ENCODE measurements at places on chromosomes 2 and 18. TPM values are rescaled to one million over a fixed set of nuclear protein-coding genes. Genes with fewer than 3 reads are reported as not detected.
A peak's percentile ranks its signal among the peaks of the same experiment; 100 is the strongest.

GRCh38 chr2:145190031-145190703 lies 670.2 kb upstream of the ZEB2 start:
- DNase-seq: no peak

- no peak for DNase-seq
These were observed 674 bp downstream of the NCAPH start for GRCh38 chr2:96336104-96336775.

DNA sequence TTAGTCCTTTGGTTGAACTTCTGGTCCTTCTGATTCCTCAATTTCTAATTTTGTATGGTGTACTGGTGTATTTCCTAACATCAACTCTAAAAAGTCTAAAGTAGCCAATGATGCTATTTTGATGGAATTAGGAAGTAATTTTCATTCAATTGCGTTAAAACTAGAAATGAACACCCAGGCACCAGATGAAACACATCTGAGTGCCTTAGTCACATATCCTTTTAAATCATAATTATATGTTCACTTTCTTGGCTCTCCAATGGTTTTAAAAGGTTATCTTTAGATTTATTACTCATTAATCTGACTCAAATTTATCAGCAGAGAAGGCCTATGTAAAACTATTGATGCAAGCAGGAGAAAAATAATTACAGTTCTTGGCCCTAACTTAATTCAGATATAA lies 119.7 kb downstream of the GAREM1 start:
- no peak for DNase-seq

DNA sequence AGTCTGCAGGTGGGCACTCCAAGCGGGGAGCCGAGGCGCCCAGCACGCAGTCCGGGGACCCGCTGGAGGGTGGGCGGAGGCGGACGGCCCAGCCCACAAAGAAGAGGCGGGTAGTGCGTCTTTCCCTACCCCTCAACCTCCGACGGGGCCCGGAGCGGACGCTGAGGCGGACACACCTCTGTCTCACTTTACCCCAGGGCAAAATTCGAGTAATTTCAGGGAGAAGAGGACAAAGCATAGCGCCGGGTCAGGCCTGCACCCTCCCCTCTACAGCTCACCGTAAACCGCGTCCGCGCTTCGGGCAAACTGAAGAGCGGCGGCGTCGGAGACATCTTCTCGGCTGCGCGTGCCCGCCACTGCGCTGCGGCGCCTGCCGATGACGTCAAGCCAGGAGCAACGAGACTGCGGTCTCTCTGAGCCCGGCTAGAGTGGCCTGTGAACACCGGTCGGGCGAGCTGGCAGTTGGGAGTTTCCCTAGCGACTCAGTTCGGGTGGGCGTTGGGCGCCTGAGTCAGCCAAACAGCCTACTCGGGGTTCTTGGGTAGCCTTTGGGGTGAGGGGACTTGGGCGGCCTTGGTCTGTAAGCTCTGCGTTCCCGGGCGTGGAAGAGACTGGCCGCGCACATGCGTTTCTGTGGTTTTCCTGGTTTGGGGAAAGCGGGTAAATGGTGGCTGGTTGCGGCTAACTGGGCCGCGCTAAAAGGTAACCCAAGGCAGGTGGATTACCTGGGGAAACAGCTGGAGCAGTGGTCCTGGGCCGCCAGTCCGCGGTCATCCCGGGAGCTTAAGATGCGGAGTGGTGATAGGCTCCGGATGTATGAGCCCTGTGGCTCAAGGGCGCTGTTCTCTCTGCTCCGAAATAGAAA lies at the start of gene THOC1:
Gene THOC1, minus strand, starts transcription at position 360 of the 865 bp plus-strand sequence. Its CDS starts 28 bp downstream, at position 332.
- peak; percentile 94 for DNase-seq

- DNase-seq: no peak
These were observed 65.1 kb downstream of the PTGR3 start for GRCh38 chr18:75143851-75144250.

DNA sequence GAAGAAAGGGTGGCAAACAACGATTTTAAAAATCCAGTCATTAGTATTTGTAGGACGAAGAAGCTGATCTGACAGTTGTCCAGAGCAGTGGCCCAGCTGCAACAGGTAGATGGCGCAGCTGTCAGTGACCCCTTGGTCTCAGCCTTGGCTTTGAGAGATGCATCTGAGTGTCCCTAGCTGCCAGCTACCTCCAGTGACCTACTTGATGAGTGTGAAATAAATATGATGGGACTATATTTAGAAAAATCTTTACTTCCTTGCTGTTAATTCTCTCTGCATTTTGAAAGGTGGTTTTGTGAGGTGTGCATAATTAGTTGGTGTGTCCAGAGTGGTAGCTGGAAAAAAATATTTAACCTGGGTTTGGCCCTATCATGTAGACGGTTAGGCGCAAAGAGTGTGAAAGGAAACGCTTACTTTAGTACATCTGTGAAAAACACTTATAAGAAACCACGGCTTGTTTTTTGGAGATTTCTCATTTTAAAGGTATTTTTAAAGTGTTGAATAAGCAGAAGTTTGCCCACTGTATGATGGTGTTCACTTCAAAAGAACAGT lies 963 bp downstream of the INPP1 start:
- no peak for DNase-seq

- no peak for DNase-seq
These were observed 61.1 kb downstream of the VWC2L start for GRCh38 chr2:214471990-214472389.

Gene GREB1L
- total RNA-seq: not detected

Gene USP37
- 30.5 TPM for total RNA-seq

Gene PIAS2
- 33.3 TPM for total RNA-seq

Gene TIGD1
- total RNA-seq: 10.4 TPM

Gene ITGB6
- total RNA-seq: not detected

Data from activated CD4-positive, alpha-beta T cell treated with anti-CD3 and anti-CD28 coated beads, Interleukin-2, amount 10 ng/mL, durations not matched to agents 7 days and 5 days (primary cell).